ENCODE measurements at places on chromosomes 12 and 14.

- no peak for DNase-seq
Measured at GRCh38 chr14:100384277-100384676, 61.1 kb downstream of the SLC25A47 start.

GRCh38 chr12:54977155-54977554 is 7.4 kb downstream of the TESPA1 start:
- no peak for DNase-seq

GRCh38 chr12:113762882-113763816 is 203.0 kb downstream of the RBM19 start:
- no peak for DNase-seq

DNA sequence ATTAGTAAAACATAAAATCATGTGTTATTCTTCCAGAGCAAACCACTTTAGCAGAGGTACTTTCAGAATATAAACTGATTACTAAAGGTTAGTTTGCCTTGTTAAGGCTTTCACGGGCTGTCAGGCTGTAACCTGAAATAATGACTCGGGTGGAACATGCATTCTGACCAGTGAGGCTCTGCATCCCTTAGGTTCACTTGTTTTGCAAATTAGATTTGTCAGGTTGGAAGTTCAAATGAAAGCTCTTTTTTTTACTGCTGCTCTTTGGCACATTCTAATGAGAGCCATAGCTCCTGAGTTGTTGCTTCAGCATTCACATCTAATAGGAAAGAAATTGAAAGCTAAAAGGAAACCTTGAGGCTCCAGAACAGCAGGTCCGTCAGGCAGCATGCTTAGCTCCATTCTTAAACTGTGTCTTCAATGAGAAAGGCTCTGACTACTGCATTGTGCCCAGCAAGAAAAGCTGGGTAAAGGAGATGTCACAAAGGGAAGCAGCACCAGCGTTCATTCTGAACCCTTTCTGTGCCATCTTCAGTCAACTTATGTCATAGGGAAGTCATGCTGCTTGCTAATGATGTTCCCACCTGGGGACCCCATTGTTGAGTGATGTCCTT is 445.5 kb upstream of the FBXO33 start:
- no peak for DNase-seq

DNA sequence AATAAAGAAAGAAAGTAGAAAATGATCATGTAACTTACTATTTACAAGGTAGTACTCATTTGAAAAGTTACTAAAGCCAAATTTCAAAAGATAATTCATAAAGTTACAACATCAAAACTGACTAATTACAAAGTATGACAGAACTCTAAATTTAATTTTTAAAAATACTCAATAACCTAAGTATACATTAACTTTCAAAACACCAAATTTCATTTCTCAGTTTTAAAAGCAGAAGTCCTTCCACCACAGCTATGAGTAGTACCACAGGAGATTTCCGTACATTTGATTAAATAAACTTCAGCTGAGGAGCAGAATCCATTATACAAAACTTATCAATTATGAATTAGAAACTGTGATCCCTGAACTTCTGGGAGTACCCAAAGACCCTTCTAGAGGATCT is 100.8 kb upstream of the BBS10 start:
- no peak for DNase-seq

Measured in stimulated activated CD8-positive, alpha-beta memory T cell treated with anti-CD3 and anti-CD28 coated beads, Interleukin-2, amount 100 ng/mL, for 1 hour (primary cell).